ENCODE measurements at places on chromosomes 16 and 17.

DNA sequence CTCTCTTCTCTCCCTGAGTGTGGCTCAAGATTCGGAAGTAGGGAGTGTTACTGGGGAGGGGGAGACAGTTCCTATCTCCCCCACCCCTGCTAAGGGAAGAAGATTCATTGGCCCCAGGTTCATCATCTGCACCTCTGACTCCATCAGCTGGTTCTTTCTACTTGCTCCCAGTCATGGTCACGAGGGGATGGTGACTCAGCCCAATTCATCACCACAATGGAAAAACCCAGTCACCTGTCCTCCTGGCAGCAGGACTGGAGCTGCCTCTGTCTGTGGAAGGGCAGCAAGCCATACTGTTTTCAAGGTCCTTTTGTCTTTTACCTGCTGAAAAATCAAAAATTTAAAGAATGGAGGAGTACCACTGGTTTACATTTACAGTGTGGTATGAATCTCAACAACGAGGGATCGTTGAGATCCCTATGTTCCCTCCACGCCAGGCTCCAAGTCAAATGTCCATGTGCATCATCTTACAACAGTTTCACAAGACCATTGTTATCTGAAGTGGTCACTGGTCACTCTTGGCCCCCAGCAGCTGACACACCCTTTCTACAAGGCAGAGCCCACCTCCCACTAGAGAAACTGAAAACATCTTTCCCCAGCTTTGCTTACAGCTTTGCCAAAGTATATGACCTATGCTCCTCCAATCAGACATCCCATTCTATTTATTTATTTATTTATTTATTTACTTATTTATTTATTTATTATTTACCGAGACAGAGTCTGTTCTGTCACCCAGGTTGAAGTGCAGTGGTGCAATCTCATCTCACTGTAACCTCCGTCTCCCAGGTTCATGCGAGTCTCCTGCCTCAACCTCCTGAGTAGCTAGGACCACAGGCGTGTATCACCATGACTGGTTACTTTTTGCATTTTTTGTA, 40.4 kb upstream of the NDRG4 start:
- DNase-seq, result no peak

DNA sequence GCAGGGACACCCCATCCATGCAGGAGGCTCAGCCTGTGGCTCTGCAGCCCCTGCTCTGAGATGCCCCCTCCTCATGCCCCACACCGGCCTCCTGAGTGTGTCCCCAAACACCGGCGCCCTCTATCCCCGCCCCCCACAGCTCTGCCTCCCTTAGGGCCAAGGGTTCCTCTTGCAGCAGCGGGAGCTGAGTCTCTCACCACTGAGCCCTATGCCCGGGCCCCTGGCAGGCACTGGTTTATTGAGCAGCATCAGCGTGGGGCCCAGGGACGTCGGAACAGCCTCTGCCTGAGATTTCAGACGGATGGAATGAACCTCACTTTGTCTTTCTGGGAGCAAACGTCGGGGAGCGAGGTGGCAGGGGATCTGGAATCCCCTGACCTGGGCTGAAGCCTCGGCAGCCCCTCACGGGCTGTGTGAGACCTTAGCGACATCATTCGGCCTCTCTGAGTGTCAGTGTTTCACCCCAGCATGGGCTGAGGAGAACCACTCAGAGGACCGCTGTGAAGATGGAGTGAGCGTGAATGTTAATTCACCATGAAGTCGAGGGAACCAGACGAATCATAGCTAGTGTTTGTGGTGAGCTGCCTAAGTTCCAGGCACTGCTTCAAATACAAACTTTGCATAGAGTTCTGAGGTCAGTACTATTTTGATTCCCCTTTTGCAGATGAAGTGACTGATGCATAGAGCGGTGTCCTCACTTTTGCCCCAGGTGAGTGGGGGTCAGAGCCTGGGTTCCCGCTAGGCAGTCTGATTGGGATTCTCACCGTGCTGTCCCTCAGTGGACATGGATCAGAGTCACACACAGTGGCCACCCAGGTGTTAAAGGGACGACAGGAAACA, 5.3 kb upstream of the C16orf74 start:
- DNase-seq, result no peak

- DNase-seq, result no peak
Observed at GRCh38 chr16:30569746-30570635, 1.5 kb downstream of the ZNF688 start.

DNA sequence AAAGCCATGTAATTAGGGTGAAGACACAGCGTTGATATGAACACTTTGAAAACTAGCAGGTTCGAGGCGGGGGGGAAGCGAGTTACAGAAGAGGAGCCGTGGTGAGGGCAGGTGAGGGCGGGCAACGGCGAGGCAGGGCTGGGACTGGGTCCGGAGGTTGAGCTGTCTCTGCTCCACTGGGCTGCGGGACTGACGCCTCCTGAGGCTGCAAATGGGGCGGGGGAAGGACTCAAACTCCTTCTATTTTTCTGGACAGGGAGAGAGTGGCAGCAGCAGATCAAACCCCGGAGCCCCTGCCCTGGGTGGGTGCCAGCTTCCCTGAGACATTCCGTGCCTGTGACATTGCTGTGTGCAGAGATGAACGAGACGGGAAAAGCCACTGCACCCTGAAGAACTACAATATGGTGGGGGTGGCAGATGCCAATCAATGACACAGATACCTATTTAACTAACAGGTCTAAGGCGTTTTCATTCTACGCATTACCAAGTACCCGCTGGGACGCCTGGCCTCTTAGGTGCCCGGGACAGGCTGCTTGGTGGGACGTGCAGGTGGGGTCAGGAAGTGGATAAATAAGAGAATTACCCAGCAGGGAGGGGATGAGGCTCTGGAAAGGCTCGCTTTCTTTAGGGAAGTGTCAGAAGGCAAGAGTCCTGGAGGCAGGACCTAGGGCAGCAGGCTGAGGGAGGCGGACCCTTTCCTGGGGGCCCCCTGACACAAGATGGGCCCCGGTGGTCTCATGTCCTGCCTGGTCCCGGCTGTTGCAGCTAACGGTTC, 30.4 kb downstream of the RPH3AL start:
- no peak for DNase-seq

- no peak for DNase-seq
Observed at GRCh38 chr16:22844416-22844815, 30.5 kb downstream of the HS3ST2 start.

DNA sequence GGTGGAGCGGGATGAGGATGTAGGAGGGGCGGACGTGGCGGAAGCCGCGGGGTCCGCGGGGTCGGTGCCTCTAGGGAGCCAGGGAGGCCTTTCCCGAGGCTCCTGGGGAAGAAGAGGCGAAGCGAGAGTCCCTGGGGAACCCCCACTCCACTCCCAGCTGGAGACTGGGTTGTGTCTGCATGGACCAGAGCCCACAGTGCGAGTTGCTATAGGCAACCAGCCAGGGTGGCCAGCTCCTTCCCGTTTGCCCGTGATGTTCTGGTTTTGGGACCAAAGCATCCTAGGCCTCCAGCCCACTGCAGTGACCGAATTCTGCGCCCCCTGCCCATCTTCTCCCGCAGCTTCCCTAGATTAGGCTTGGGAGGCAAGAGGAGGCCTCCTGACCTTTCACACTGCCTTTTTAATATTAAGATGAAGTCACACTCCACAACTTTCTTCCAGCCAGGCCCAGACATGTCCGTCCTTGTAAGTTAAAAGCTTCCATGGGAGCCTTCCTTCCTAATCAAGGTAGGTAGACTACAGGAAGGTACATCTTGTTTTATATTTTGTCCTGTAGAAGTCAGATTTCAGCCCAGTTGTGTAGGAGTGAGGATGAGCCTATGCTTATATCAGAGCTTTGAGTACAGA, 469 bp downstream of the AMZ2 start:
- no peak for DNase-seq

DNA sequence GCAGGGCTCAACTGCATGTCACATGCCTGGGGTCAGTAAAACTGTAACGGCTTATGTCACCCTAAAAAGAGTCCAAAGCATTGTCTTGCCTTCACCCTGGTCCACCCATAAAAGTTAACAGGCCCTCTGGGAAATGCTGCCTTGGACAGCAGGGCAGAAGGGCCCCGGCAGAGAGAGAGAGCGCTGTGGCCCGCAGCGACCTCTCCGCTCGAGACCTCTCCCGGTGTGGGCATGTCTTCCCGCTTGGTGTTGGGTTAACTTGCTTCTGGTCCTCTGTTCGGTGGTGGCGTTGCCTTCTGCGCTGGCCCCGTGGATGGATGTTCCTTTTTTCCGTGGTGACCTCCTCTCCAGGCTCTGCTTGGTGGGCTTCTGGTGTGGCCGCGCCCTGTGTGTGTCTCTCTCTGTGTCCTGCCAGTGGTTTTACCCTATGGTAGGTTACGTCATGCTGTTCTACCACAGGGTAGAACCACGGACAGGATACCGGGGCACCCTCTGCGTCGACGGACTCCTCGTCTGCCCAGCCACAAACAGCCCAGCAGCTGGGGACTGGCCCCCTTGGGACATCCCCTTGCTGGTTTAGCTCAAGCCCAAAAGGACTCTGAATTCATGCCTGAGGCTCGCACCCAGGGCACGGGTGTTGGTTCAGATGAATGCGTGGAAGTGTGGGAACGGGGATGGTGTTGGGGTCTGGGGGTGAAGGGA, 18.3 kb upstream of the CLEC18A start:
- no peak for DNase-seq

DNA sequence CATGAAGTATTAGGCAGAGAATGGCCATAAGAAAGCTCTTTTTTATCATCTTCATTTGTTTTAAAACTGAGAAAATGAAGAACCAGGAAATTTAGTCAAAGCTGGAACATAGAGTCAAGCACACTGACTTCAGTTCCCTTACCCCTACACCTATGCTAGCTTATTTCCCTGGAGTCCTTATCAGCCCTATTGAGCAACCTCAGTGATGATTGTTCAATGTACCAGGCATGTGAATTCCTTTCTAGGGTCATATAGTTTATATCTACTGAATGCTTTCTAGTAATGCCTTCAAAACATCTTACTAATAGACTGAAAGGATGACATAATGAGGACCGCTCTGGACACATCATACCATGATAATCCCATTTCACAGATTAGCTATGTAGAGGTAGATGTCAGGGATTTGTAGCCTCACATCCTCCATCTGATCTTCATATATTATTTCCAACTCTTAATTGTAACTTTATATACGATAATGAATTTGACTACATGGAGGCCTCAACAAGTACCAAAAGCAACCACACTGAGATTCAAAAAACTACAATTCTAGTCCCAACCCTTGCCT, 460.4 kb upstream of the DYNLRB2 start:
- DNase-seq, result no peak

- DNase-seq, result peak; percentile 9
Observed at GRCh38 chr17:13421581-13422130, 180.1 kb downstream of the HS3ST3A1 start.

GRCh38 chr16:88747588-88748301, 37.3 kb downstream of the PIEZO1 start:
- DNase-seq, result no peak

- DNase-seq, result no peak
Observed at GRCh38 chr17:82897514-82898249, 57.9 kb upstream of the ZNF750 start.

- DNase-seq, result no peak
Observed at GRCh38 chr16:4976079-4976478, 17.9 kb downstream of the SEC14L5 start.

GRCh38 chr17:66673668-66674276, 161.1 kb upstream of the CACNG5 start:
- peak; percentile 51 for DNase-seq

DNA sequence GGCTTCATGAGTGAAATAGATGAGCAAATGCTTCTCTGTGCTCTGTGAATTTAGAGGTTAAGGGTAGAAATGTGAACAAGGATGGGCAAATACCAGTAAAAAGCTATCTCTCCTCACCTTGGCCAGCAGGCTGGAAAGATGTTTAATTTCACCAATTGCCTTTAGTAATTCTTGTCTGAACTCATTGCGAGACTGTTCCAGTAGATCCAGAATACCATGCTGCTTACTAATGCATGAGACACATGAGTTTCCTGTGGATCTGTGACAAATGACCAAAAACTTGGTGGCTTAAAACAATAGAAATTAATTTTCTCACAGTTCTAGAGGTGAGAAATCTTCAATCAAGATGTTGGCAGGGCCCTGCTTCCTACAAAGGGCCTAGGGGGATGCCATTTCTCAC, 9.3 kb upstream of the ZNF624 start:
- DNase-seq, result no peak

GRCh38 chr16:6284731-6285130, 1047.9 kb upstream of the RBFOX1 start:
- DNase-seq, result no peak

DNA sequence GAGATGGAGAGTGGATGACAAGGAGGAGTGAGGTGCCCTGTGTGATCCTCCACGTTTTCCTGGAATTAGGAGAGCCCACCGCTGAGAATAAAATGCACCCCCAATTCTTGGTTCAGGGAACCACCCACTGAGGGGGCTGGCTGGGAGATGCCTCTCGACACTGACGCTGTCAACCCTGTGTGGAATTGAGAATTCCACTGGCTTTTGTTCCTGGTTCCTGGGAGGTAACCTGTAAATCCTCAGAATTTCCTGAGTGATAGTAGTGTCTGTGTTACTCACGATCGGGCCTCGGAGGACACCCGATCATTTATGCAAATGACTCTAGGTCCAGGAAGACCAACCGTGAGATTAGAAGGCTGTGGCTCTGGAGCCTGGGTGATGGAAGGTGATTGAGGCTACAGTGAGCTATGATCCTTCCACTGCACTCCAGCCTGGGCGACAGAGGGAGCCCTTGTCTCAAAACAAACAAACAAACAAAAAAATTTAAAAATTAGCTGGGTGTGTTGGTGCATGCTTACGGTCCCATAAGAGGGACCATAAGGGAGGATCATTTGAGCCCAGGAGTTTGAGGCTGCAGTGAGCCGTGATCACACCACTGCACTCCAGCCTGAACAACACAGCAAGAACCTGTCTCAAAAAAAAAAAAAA, 11.7 kb upstream of the PRPSAP1 start:
- no peak for DNase-seq

DNA sequence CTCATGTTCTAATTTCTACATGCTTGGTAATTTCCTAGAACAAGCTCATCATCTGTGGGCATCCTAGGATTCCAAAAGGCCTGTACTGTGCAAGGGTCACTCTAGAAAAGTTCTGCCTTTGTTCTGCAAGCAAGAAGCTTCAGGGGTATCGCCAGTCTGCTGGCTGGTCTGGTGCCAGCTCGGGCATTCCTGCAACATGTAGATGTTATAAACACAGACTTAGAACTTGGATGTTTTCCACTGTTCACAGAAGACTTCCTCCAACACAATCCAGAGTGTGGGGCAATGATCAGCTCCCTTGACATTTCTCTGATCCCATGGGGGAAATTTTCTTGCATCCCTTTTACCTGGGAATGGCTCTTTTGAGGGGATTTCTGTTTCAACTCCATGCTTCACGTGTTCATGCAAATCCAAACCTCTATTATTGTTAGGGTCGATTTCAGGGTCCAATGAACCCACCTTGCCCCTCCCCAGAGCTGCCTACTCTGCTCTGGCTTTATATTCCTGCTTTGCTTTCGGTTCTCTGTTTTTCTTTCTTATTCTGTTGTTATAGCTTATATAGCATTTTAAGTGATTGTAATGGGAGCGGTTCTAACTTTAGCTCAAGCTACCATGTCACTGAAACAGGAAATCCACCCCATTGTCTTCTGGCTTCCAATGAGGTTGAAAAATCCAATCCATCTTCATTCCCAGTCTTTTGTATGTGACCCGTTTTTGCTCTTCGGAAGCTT, 25.3 kb downstream of the UBE2O start:
- DNase-seq, result no peak

Data from putamen (tissue), 1 donor.